Inflammatory macrophage treated with lipopolysaccharide for 1 hour (primary cell): ENCODE measurements at places on chromosomes 11 and 22.

DNA sequence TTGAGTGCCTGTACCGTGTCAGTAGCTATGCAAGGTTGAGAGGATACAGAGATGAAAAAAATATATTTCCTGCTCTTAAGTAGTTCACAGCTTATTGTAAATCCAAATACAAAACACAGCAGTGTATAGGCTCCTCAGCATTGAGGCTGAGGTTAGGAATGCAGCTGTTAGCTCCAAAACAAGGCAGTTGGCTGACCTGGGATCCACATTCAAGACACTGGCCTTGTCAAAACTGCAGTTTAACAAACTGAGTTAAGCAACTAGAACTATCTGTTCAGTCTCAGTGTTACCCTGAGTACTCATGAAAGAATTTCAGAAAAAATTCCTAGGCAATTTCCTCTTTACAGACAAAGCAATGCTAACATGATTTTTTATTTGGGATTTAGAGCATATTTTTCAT is 42.8 kb downstream of the REXO2 start:
- DNase-seq, result no peak

DNA sequence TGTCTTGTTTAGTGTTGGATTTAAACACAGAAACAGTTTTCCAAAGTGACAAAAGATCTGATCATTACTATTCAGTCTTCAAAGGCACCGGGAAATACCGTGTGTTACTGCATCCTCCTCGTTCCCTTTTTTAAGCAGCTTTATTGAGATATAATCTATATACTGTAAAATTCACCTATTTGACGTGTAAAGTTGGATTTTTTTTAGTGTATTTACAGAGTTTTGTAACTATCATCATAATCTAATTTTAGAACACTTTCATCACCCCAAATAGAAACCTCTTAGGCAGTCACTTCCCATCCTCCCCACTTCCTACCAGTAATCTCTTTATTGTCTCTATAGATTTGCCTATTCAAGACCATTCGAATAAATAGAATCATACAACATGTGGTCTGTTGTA is 1.4 kb downstream of the ANO5 start:
- peak; percentile 53 for DNase-seq

GRCh38 chr11:120635136-120635810 is 123.7 kb downstream of the GRIK4 start:
- DNase-seq, result no peak

DNA sequence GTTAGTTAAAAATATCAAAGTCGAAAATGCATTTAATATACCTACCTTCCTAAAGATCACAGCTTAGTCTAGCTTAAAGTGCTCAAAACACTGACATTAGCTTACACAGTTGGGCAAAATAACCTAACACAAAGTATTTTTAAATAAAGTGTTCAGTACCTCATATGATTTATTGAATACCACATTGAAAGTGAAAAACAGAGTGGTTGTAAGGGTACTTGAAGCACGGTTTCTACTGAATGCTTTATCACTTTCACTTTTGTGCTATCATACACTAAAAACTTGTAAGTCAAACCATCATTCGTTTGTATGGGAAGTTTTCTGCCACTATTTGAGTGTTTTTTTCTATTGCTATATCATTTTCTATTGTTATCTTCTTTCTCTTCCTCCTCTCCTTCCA is 36.6 kb downstream of the ZBTB44 start:
- no peak for DNase-seq

GRCh38 chr11:64092111-64092760 is 56.5 kb downstream of the FLRT1 start:
- DNase-seq, result peak; percentile 10

- no peak for DNase-seq
Measured at GRCh38 chr11:64248578-64248977, 1.8 kb upstream of the PPP1R14B start.

DNA sequence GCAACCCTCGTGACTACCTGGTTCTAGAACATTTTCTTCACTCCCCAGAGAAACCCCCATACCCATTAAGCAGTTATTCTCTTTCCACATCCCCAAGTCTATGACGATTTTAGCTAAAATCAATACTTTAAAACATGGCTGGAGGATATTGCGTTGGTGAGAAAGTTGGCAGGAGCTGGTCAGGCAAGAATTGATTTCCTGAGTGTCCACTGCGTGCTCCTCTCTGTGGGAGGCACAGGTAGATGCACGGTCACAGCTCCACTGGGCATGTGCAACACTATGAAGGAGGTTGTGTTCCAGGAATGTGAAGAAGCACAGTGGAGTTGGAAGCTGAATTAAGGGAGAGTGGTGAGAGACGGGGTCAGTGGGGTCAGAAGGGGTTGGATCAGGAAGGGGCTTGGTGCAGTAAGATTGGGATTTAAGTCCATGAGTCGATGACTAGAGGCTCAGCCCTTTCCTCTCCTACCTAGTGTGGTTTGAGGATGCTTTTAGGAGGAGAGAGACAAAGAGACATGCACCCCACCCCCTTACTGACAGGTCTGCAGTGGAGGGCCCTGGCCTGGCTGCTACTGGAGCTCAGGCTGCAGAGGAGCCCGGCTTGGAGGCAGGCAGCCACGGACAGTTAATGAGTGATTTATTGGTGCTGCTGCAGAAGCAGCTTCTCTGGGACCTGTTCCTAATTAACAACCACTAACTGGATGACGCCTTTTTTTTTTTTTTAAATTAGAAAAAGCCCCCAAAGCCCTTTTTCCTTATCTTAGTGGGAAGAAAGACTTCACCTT is 395.6 kb downstream of the TENM4 start:
- DNase-seq, result no peak

GRCh38 chr22:32416556-32417085 is 4.6 kb upstream of the RTCB start:
- DNase-seq, result no peak

- DNase-seq, result no peak
Measured at GRCh38 chr11:123330948-123331347, 99.1 kb upstream of the GRAMD1B start.

- DNase-seq, result no peak
Measured at GRCh38 chr22:40721266-40721665, 42.0 kb downstream of the MCHR1 start.

DNA sequence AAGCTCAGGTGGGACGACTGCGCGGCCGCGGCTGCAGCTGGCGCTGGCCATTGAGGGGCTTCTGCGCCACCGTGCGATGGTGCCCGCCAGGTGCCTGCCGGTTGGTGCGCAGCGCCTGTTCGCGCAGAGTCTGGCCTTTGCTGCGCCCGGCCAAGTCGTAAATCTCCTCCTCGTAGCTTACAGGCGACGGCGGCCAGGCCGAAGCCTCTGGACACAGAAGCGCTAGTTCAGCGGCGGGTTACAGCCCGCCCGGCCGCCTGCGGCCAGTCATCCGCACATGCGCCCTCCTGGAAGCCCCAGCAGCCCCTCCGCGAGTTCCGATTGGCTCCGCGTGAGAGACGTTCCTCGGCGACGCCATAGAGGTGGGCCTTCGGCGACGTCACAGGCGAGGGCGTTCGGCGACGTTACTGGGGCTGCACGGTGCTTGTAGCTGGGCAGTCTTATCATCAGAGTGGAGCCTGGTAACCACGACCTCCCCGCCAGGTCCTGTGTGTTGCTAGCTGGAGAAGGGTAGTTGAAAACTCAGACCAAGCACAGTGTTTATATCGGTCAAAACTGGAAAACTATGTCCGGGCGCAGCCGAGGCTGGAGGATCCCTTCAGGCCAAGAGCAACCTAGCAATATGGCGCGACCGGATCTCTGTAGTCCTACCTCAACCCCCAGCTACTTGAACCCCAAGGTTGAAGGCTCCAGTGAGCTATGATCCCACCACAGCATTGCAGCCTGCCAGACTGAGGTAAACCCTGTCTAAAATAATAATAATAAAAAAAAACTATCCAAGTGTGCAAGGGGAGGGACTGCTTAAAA is 265.7 kb downstream of the OR4C45 start:
- no peak for DNase-seq

DNA sequence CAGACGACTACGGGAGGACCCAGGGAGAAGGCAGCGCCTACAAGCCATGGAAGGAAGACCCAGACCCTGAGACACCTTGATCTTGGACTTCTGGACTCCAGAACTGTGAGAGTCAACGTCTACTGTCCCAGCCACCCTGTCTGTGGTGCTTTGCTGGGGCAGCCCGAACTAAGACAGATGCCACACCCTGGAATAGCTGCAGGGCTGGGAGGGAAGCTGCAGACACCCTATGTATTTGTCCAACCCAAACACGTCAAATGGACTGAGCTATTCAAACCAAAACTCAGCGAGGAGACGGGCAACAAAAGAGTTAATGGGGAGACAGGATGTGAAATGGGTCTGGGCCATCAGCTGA is 169.3 kb downstream of the CTTN start:
- no peak for DNase-seq

GRCh38 chr22:37559901-37560607 is at the start of gene CDC42EP1:
CDC42EP1 (plus strand) TSS chr22:37560480; CDS start chr22:37566350, 5,870 bp downstream.
- DNase-seq, result no peak

- no peak for DNase-seq
Measured at GRCh38 chr11:44427432-44427831, 117.5 kb upstream of the ALX4 start.

DNA sequence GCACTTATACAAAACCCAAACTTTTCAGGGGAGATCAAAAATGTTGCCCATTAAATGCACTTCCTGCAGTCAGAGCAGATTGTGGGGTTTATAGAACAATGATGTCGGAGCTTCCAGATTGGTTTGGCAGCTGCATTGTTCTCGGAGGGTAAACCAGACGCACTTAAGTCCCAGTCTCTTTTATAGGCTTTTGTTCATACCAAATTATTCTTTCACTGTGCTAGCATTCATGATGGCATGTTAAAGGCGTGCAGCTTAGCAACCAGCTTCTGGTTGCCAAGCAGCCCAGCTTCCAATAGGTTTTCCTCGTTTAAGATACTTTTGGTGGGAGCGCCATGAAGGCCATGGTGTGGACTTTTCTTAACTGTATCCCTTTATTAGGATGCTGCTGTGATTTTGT is 40.9 kb downstream of the ZC3H12C start:
- no peak for DNase-seq

DNA sequence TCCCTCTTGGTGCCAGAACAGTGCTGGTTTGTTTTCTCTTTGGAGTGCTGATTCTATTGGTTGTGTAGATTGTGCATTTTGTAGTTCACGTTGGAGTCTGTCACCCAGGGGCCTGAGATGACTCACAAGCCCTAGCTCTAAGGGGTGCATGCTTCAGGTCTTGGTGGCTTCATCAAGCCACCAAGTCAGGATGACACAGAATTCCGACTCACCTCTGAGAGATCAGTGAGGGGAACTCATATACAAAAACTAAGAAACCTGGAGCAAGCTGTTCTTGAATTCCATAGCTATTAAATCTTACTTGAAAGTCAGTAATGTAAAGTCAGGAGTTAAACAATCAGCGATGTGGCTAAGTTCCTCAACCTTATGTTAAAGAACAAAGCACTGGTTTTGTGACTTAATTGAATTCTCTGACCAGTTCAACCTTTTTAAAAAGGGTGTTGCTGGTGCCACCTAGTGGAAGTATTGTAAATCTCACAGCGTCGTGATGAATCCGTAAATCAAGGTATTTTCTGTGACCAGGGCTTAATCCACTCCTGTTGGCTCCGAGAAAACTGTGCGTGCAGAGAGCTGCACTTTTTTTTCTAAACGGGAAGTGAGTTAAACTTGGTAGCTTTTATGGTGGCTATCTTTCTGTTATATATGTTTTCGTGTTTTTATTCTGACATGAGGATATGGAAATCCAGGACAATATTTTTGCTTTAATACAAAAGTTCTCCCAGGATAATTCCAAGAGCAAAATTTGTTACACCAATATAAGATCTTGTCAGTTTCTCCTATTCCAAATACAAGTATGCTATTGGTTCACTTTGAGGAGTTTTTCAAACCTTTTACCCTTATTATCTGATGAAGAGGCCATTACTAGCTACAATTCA is 14.6 kb downstream of the MMP13 start:
- peak; percentile 63 for DNase-seq

DNA sequence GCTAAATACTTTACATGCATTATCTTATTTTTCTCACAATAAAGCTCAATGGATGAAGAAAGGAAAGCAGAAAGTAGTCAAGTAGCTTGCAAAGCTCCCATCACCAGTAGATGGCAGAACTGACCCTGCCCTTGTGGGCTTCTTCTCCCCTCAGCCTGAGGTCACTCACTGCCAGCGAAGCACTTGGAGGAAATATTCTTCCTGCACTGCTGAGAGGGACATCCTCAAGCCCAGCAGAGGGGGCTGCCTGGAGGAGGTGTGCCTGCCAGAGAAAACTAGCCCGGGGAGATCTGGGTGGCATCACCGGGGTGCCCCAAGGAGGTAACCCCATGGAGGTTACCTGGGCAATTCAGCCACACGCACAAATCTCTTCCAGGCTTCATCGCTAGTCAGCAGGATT is 6.6 kb downstream of the APOL4 start:
- peak; percentile 64 for DNase-seq

- DNase-seq, result no peak
Measured at GRCh38 chr11:32615422-32615821, 31.8 kb downstream of the EIF3M start.

GRCh38 chr11:18791969-18792628 is 501 bp upstream of the PTPN5 start:
- no peak for DNase-seq

DNA sequence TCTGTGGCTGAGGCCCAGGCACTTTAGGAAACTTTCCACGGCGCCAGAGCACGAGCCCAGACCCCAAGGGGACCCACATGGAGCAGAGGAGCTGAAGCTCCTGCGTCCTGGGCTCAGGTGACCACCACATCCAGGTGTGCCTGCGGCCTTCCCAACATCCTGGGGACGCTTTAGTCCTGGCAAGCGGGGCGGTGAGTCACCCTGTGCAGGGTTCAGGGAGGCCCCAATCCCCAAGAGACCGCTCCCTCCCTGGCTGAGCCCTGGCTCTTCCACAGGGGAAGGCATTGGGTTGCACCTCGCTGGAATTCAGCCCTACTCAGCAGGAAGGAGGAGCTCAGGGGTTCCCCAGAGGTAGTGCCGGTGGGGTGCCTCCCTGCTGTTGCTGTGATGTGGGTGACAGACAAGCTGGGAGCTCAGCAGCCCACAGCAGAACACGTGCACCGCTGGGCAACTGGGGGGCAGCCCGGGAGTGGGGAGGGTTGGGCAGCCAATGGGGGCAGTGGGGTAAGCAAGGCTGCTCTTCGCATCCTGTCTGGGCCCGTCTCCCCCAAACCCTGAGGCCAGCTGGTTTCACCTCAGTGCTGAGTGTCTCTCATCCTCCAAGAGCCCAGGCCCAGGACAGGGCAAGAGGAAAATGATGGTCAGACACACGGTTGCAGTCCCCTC is 802.8 kb downstream of the BRD1 start:
- DNase-seq, result no peak
